ENCODE measurements at places on chromosomes 5 and 9.

GRCh38 chr5:54673523-54674225 lies 156.1 kb downstream of the SNX18 start:
- DNase-seq: no peak

DNA sequence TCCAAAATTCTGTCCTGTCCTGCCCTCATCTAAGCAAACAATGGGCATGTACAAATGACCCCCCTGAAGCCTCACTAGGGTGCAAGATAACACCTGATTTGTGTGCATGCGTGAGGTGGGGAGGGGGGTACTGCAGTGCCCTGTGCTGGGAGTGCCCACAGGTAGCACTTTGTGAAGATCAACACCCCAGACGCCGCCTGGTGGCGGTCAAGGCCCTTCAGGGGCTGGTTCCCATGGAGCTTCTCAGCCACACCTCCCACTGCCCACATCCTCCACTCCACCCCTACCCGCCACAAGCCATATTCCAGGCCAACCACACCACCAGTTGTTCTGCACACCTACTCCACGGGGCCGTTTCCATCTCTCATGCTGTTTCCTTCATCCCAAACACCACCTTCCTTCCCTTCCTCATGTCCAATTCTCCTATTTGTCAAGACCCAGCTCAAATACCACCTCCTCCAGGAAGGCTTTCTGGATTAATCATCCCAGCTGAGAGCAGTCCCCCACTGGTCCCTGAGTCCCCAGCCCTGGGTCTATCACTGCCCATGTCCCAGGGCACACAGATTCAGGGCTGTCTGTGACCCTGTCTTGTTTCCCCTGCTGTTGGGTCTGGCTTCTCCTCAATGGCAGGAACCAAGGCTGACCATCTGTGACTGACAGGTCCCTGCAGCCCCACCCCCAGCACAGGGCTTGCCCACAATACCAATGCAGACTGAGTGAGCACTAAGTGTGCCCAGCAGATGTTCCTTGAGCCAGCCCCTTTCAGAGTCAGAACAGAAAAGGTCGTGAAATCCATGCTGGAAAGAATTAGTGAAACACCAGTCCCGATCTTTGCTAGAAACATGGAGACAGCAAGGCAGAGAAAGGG lies 178.4 kb downstream of the PAX5 start:
- no peak for DNase-seq

GRCh38 chr9:70613024-70613768 lies 198.7 kb upstream of the KLF9 start:
- DNase-seq: no peak

DNA sequence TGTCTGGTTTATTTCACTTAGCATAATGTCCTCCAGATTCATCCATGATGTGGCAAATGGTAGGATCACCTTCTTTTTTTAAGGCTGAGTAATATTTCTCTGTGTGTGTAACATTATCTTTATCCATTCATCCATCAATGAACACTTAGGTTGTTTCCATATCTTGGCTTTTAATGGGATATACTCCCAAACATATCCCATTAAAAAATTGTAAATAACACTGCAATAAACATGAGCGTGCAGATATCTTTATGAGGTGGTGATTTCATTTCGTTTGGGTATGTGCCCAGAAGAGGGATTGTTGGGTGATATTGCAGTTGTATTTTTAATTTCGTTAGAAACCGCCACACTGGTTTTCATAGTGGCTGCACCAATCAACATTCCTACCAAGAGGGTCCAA lies 36.2 kb upstream of the UGCG start:
- no peak for DNase-seq

DNA sequence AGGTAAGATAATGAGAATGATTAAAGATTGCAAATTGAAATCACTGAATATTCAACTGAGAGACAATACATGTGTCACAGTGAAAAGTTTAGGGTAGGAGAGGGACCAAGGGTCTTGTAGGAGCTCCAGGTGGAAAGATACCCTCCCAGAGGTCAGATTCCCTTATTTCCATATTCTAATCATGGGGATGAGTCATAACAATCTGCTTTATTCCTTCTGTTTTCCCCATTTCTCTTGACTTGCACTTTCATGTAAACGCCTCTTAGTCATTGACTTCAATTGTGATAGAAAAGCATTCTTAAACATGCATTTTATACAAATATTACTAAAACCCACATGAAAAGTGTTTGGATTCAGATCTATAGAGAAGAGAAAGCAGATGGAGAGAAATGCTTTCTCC lies 81.3 kb upstream of the CTSL start:
- no peak for DNase-seq

DNA sequence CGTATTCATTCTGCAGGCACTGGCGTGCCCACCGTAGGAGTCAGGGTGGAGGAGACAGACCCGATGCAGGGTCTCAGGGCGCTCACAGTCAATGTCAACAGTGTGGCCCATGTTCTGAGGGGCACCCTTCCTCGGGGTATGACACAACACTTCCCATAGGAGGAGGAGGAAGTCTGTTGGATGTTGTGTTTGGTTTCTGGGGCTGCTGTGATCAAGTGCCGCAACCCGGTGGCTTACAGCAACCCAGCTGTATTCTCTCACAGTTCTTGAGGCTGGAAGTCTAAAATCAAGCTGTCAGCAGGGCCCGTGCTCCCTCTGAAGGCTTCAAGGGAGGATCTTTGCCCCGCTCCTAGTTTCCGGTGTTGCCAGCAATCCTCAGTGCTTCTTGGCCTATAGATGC lies 5.6 kb upstream of the HNRNPAB start:
- DNase-seq: no peak

All from NCI-H345 (cell line).